Omental fat pad (tissue), 4 donors: ENCODE measurements at places on chromosomes 1 and 21.

DNA sequence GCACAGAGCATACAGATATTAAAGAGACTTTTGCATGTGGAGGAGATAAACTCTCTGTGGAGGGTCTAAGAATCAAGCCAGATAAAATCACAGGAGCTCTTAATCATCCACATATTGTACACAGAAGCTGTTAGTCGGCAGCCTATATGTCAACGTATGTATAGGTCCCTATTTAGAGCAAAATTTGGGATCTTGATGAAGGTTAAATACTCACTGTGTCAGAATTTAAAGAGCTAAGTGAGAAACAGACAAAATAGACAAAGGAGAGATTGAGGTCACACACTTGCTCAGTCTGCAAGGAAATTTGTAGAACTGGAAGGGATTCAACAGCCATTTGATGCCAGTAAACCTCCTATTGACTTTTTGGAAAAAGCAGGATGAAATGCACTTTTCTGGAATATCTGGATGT, 4.1 kb upstream of the IRF2BP2 start:
- no peak for DNase-seq

DNA sequence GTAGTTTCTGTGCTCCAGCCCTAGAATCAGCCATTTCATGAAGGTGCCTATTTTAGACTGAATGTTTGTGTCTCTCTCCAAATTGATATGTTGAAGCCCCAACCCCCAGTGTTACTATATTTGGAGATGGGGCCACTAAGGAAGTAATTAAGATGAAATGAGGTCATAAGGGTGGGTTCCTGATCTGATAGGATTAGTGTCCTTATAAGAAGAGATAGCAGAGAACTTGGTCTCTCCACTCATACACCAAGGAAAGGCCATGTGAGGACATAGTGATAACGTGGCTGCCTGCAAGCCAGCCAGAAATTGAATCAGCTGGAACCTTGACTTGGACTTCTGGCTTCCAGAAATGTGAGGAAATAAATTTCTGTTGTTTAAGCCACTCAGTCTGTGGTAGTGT, 12.3 kb downstream of the RAVER2 start:
- DNase-seq, result no peak

- DNase-seq, result no peak
These were observed 33.1 kb downstream of the LRRC71 start for GRCh38 chr1:156953571-156953970.

DNA sequence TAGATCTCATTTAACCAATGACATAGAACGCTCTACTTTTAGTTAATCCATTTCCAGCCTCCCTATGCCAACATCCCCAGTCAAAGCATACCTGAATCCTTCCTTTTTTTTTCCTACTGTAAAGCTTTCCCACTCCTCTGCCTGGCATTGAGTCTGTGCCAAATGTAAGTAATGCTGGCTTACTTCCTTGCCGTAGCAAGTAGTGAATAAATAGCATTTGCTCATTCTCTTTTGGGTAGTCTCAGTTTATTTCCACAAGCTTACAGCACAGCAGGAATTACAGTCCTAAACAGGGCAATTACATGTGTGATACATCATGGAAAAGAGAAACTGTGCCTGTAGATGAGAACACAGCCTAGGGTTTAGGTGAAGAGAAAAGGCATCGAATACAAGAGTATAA, 352.6 kb upstream of the NEGR1 start:
- no peak for DNase-seq

DNA sequence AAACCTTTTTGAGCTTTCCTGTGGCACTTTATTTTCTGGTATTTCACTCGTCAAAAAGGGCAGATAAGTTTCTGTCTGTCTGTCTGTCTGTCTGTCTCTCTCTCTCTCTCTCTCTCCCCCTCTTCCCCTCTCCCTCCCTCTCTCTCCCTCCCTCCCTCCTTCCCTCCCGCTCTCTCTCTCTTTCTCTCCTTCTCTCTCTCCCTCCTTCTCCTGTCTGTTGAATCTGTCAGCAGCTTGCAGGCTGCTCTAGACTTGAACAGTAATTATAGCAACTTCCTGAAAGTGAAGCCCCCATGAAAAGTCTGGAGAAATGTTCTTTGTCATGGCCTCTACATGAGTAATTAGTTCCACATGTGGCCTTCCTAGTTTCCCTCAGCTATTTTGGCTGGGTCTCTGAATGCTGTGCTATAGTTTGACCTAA, 275.2 kb upstream of the C1orf105 start:
- DNase-seq, result no peak

DNA sequence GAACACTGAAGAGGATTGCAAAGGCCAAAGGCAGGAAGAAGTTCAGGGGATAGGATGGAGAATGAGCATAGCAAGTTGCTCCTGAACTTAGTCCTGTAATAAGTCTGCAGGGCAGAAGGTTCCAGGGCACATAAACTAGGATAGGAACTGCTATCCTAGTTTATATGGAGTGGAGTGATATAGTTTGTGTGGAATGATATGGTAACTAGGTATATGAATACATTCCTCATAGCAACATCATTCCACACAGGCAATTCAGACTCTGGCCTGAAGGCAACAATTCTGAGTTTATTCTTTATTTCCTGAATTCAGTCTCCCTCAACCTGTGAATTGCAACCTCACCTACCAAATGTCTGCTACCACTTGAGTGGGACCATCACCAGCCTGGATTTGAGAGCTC, 154.9 kb upstream of the GREM2 start:
- DNase-seq, result no peak

- DNase-seq, result no peak
These were observed 121.2 kb downstream of the LTN1 start for GRCh38 chr21:28871388-28872010.

DNA sequence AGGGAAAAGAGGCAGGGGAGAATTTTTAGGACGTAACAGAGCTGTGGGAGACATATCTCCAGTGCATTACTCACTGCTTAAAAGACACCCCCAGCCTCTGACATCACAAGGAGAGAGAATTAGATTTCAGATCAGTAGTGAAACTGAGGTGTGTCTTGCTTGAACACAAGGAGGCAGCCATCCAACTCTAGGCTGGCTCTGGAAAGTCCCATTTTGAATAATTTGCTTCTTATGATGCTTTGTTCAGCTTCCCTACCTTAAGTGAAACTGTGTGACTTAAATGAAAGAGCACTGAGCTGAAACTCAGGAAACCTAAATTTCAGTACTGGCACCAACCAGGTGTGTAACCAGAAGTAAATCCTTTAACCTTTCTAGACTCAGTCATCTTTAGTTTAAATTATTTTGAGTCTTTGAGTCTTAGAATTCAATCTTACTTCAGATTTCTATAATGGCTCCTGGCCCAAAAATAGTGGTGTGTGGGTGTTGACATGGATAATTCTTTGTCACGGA, 251.6 kb upstream of the SGIP1 start:
- no peak for DNase-seq

GRCh38 chr1:17564458-17565393, 25.2 kb downstream of the ARHGEF10L start:
- DNase-seq, result no peak
